Muscle of back (tissue), 13 donors: ENCODE measurements at places on chromosomes 5 and 9.
A peak's percentile ranks its signal among the peaks of the same experiment; 100 is the strongest.

DNA sequence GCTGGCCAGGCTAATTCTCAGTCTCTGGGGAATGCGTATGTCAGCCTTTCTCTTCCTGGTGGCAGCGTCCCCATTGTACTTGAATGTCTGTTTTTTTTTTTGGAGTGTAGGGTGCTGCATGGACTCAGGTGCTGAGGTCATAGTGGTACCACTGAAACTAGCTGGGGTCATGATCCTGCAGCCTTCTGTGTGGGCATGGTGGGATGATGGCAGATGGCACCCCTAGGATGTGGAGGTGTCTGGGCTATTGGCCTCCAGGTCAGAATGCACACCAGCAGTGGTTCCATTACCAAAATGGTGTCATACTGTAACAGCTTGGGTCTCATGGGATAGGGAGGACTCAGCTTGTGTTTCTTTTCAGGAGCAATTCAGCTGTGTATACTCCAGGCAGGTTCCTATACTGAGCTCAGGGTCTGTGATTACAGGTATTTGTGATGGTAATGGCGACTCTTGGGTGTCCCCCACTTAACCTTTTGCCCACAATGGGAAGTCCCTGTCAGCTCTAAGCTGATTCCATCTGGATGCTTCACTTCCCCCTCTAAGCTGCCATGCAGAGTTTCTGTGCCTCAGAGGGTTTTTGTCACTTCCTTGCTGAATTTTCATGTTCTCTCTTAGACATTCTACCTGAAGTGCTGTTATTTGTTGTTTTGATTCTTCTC, 17.9 kb downstream of the HSD17B4 start:
- DNase-seq: no peak

DNA sequence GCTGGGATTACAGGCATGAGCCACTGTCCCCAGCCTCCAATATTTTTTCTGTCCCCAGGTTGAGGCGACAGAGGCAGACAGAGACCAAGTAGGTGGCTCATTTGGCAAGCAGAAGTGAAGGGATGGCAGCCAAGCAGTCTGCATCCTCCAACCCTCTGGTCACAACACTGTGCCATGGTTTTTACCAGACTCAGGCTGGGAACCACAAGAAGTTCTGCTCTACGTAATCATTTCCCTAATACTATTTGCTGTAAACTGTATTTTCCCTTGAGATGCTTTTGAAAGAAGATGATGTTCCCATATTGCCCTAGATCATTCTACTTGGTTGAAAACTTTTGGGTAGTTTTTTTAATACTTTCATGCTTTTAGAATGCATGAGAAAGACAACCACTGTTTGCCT, 40.5 kb downstream of the PTTG1 start:
- DNase-seq: no peak

DNA sequence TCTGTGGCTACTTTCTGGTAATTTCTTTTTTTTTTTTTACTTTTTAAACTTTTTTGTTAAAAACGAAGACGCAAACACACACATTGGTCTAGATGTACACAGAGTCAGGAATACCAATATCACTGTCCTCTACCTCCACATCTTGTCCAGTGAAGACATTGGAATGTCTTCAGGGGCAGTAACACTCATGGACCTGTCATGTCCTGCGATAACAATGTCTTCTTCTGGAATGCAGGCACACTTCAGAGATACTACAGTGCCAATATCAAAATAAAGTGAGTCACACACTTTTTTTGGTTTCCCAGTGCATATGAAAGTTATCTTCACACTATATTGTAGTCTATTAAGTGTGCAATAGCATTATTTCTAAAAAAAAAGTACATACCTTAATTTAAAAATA, 175.9 kb downstream of the ARRDC3 start:
- DNase-seq: no peak

GRCh38 chr5:111755942-111756381, 1.0 kb downstream of the NREP start:
- DNase-seq: peak; percentile 92

DNA sequence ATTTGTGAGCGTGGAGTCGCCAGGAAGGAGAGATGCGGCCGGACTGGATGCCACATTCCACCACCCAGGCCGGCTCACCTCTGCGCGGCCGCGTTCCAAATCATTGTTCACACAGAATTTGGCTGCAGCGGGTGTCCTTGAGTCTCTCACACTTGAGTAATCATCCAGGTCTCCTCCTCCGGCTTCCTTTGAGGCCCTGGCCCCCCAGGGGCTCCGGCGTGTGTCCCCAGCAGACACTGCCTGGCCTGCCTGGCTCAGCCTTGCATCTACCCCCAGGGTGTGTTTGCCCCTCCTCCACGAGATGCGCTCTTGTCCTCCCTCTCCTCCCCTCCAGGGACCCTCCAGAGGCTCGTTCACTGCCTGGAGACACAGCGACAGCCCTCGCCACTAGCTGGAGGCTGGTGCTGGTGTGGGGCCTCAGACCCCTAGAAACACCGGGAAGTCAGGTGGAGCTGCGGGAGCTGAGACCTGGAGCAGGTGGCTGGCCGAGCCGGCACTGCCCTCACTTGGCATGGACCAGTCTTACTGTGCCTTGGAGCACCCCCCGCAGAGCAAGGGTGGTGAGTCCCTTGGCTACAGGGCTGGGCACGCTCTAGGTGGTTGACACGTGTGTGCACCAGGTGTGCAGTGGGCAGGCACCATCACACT, 7.0 kb upstream of the SLC9A3 start:
- no peak for DNase-seq

- DNase-seq: no peak
These were observed 516.9 kb upstream of the ZNF608 start for GRCh38 chr5:125263356-125263755.

- DNase-seq: no peak
These were observed 1.3 kb upstream of the IQGAP2 start for GRCh38 chr5:76401801-76402250.

GRCh38 chr5:28473531-28474107, 1435.2 kb upstream of the CDH9 start:
- no peak for DNase-seq

GRCh38 chr5:190366-191035, 794 bp upstream of the LRRC14B start:
- no peak for DNase-seq

DNA sequence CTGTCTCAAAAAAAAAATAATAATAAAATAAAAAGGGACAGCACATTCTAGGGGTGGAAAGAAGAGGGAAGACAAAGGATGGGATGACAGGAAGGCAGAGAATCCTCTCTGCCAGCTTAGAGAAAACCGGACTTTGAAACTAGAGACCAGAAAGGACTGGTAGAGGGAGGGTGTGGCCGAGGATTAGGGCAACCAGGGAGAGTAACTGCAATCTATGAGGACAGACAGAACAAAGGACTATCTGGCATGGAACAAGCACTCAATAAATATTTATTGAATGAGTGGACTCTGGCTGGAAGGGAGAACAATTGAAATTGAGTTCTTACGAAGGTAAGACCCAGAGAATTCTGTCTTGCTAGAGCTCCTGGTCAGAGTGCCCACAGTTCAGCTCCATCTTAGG, 2.4 kb downstream of the GBA2 start:
- no peak for DNase-seq

DNA sequence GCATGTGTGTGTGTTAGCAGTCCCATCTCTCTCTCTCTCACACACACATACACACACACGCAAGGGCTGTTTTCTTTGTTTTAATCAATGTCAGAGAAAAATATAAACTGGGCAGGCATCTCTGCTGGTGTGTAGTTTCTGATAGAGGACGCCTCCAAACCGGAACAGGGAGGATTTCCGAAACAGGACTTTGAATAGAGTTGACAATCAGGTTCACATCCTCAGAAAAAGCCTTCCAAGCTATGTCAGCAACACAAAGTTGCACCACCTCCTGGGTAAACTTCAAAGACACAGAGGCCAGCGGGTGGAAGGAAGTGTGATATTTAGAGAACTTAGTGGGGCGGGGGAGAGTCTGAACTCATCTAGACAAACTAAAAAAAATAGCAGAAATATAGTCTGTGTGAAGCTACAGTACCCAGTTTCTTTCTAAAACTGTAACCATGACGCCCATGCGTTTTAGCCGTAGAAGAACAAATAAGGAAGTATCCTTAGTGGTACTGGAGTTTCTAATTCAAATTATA, 1.2 kb downstream of the ST8SIA4 start:
- DNase-seq: no peak

DNA sequence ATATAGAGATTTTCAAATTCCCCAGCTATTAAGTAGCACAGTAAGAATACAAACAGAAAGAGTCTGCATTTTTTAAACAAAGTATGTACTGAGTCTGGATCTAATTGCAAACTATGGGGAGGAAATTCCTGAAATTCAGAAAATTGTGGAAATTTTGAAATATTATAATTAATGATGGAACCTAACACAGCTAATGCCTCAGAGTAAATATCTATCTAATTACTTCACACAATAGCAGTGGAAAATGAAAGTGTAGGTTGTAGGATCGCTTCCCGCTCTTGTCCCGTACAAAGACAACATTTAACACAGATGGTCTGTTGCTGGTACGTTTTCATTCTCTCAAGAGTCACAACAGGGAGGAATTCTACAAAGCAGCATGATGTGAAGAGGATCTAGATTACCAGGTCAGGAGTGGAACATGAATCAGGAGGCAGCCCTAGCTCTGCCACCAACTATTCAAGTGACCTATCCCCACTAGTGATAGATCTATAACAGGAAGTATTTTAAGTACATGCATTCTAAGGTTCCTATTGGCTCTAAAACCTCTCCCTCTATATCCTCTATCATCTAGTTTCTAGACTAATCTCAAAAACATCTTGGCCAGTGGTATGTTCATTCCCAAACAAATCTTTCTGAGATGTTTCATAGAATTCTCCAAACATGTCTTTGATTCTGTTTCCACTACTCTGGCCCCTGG, 58.9 kb upstream of the GRAMD2B start:
- no peak for DNase-seq

GRCh38 chr5:58491216-58491892, at the start of gene GAPT:
Gene GAPT (plus strand): TSS chr5:58491435. CDS start chr5:58494537, 3,102 bp downstream.
- DNase-seq: no peak

GRCh38 chr5:172046593-172046992, 40.2 kb upstream of the FBXW11 start:
- DNase-seq: no peak

DNA sequence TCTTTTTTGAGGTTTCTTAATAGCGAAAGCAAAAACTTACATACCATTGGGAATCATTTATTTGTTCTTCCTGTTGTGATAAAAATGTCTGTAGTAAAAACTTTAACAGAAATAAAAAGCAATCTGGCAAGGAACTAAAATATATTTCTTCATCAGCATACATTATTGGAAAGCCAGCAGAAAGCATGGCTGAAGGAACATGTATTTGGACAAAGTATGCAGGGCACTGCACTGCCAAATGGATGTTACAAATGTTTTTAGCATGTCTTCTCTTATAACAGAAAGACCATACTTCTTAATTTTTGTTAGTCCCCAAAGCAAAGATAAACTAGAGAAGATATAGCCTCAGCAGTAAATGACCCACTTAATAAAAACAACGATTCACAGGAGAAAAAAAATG, 80.5 kb downstream of the SMIM15 start:
- peak; percentile 53 for DNase-seq

GRCh38 chr9:136762221-136762691, 2.1 kb downstream of the LCN15 start:
- no peak for DNase-seq

GRCh38 chr5:170280011-170280493, 17.5 kb downstream of the LCP2 start:
- DNase-seq: no peak

DNA sequence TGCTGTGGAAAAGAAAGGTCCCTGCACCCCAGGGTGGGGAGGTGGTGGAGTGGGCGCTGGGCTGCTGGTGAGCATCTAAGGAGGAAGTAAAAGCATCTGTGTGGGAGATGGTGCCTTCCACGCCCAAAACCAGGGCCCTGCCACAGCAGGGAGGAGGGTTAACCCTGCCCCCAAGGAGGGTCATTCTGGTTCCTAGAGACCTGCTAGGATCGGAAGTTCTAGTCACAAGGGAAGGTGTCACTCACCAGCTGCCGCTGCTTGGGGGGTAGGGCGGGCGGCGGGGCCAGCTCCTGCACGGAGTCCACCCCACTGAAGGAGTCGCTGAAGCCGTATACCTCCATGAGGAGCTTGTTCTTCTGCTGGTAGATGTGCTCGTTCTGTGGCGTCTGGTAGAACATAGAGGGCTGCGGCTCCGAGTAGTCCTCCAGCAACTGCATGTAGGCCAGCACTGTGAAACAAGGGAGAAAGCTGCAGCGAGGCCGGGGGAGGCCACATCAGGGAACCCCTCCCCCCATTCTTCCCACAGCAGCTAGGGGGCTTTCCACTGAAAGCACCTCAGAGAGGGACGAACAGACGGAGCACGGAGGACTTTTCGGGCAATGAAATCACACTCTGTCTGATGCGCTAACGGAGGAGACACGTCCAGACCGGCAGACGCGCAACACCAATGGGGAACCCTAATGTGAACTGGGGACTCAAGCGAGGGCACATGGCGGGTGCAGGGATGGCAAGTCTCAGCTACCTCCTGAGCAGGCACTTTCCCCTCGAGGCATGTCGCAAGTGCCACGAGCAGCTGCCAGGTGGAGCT, 76.4 kb downstream of the PRRT1B start:
- no peak for DNase-seq

DNA sequence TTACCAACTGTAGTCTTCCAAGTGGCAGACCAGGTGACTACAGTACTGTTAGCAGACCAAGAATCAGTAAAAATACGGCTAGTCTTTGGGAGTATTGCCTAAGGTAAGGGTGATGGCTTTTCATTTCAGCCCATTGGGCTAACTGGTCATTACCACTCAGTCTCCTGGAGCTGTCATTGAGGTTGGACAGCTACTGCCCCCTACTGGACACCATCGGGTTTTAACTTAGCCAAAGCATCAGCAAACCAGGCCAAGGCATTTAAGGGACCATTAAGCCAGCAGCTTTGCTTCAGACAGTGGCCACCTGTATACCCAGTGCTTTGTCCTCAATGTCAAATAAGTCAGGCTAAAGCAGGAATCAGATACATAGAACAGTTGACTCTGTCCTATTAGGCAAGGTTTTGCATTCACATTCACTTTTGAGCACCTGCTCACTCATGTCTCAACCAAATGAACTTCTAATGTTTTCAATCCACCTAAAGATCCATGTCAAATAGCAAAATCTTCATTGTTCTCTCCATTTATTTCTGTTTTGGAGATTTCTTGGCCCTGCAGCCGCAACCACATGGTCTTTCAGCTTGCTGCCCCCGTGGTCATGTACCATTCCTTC, 117.2 kb downstream of the INVS start:
- DNase-seq: no peak

DNA sequence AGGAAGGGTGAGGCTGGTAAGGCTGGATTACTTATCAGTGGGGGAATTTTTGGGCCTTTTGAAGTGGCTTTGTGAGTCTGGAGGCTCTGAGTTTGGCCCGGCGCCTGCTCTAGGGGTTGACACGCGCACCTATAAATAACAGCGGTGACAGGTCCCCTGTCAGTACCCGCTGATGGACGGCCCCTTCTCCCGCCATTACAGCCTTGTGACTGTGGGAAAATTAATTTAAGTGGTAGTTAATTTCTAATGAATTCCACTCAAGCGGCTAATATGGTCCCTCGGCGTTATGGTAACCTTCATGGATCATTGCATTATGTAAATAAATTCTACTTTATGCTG, 16.5 kb downstream of the MRPL36 start:
- no peak for DNase-seq

- DNase-seq: no peak
These were observed 115.3 kb upstream of the IRX2 start for GRCh38 chr5:2866662-2867372.

- DNase-seq: no peak
These were observed 30.0 kb downstream of the TRIP13 start for GRCh38 chr5:922436-923280.

GRCh38 chr5:38483805-38484398, 72.5 kb downstream of the LIFR start:
- DNase-seq: no peak
